ENCODE measurements at places on chromosomes 4 and X.

- H3K27me3 ChIP-seq: no peaks in the 10 kb centered on the region
- H3K27ac ChIP-seq: no peak overlapping the region
- H3K36me3 ChIP-seq: no peaks in the 10 kb centered on the region
These were observed 88.2 kb downstream of the SOWAHB start for GRCh38 chr4:76809594-76810305.

DNA sequence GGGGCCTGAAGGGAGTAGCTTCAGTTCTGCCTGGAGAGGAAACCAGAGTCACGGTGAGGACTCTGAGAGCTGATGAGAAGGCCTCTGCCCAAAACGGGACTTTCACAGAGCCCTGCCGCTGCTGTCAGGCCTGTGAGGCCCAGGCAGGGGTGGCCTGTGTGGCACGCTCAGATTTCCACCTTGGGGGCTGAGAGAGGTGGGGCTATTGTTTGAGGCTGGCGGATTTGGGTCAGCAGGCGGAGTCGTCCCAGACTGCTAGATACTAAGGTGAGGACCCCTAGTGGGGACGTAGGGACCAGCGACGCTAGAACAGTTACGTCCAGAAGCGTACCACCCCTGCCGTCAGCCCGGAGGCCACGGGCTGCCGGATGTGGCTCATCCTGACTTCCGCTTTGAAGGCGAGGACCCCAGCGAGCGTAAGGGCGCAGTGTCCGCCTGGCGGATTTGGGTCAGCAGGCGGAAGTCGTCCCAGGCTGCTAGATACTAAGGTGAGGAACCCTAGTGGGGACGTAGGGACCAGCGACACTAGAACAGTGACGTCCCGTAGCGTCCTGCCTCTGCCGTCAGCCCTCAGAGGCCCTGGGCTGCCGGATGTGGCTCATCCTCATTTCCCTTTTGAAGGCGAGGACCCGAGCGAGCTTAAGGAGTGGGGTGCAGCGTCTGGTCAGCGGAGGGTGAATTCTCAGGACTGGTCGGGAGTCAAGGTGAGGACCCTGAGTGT, at the start of gene MAGEB1:
TSS of gene MAGEB1 (plus strand) at position 378 of the 721 bp plus-strand sequence. CDS start 3,348 bp downstream, outside the sequence.
- no peaks in the 10 kb centered on the region for H3K4me1 ChIP-seq
- no peak within 1 kb of the TSS for H3K27ac ChIP-seq
- H3K4me3 ChIP-seq: no peak within 1 kb of the TSS
- H3K36me3 ChIP-seq: no peaks in the 10 kb centered on the region
- H3K27me3 ChIP-seq: no peaks in the 10 kb centered on the region

DNA sequence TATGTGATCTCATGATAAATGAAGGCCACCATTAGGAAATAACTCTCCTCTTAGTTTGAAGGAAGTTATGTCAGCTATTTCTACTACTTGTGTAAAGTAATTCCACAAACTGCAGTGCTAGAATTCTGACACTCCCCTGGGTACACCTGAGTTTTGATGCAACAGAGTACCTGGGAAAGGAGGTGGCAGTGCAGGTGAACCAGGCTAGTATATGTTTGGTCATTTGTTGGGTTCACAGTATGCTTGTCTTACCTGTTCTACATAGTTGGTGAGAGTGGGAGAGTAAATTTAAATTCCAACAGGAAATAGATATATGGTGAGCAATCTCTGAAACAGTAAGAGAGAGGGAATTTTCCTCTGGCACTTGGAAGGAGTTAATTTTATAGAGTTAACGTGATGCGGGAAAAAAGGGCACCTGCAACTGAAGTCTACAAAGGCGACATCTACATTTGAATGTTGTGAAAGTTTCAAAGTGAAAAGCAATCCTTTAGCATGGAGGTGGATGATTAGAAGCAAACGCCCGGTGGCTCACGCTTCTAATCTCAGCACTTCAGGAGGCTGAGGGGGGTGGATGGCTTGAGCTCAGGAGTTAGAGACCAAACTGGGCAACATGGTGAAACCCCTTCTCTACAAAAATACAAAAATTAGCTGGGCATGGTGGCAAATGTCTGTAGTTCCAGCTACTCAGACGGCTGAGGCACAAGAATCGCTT, 8.3 kb upstream of the SLC10A6 start:
- no peaks in the 10 kb centered on the region for H3K36me3 ChIP-seq
- H3K4me1 ChIP-seq: no peaks in the 10 kb centered on the region
- H3K27ac ChIP-seq: no peak overlapping the region
- no peak overlapping the region for H3K4me3 ChIP-seq

DNA sequence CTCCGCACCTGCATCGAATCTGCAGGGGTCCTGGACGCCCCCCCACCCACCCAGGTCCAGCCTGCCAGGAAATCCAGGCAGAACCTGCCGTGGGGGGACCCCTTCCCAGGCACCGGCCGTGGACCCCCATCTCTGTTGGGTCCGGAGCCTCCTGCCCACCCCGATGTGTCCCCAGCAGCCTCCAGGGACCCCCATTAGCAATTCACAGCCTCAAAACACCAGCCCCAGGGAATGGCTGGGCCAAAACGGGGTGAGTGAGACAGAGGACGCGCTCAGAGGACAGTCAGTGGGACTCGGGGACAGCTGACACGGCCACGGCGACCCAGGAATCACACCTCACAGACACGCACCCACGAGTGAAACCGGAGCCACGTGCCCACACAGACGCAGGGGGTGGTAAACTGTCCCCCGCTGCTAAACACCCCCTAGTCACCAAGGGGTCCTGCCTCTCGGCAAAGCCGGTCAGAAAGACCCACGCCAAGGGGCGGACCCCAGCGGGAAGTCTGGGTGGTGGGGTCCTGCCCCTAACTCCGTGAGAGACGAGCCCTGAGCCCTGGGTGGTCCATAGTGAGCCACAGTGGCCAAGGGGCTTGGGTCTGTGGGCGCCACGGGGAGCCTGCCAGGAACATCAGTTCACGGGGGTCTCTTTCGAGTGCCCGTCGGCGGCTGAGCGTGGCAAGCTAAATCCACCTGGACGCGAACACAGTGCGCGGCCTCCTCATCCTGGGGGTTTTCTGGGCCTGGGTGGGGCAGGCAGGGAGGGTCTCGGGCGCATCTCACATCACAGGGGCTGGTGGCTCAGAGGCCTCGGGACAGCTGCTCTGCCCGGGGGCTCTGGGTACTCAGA, 126.5 kb upstream of the NKX1-1 start:
- no peak overlapping the region for H3K4me3 ChIP-seq
- no peaks in the 10 kb centered on the region for H3K4me1 ChIP-seq
- DNase-seq: no peak
- H3K36me3 ChIP-seq: no peaks in the 10 kb centered on the region

GRCh38 chrX:34528081-34528480, 129.0 kb downstream of the TMEM47 start:
- no peaks in the 10 kb centered on the region for H3K4me1 ChIP-seq
- H3K36me3 ChIP-seq: no peaks in the 10 kb centered on the region
- H3K27me3 ChIP-seq: no peaks in the 10 kb centered on the region
- DNase-seq: no peak

- no peak overlapping the region for H3K4me3 ChIP-seq
- no peaks in the 10 kb centered on the region for H3K4me1 ChIP-seq
- no peak overlapping the region for H3K27ac ChIP-seq
- no peaks in the 10 kb centered on the region for H3K27me3 ChIP-seq
- no peaks in the 10 kb centered on the region for H3K36me3 ChIP-seq
These were observed 50.6 kb upstream of the STX18 start for GRCh38 chr4:4592414-4592813.

- no peak overlapping the region for H3K4me3 ChIP-seq
- no peak for DNase-seq
- H3K4me1 ChIP-seq: no peaks in the 10 kb centered on the region
- H3K27me3 ChIP-seq: no peaks in the 10 kb centered on the region
- no peaks in the 10 kb centered on the region for H3K36me3 ChIP-seq
These were observed 54.2 kb downstream of the SCD5 start for GRCh38 chr4:82744284-82744968.

- no peak for DNase-seq
- no peaks in the 10 kb centered on the region for H3K27me3 ChIP-seq
- H3K27ac ChIP-seq: no peak overlapping the region
- no peaks in the 10 kb centered on the region for H3K4me1 ChIP-seq
These were observed 71.7 kb downstream of the ABLIM2 start for GRCh38 chr4:8086783-8087445.

- no peak overlapping the region for H3K4me3 ChIP-seq
- no peaks in the 10 kb centered on the region for H3K4me1 ChIP-seq
- no peaks in the 10 kb centered on the region for H3K27me3 ChIP-seq
- peak; percentile 25 for DNase-seq
- no peaks in the 10 kb centered on the region for H3K36me3 ChIP-seq
These were observed 134.2 kb downstream of the EIF4E start for GRCh38 chr4:98794565-98795205.

- H3K27ac ChIP-seq: peak overlapping the region; percentile 42
- H3K36me3 ChIP-seq: no peaks in the 10 kb centered on the region
- H3K27me3 ChIP-seq: no peaks in the 10 kb centered on the region
- DNase-seq: peak; percentile 42
These were observed 90.4 kb upstream of the RASGEF1B start for GRCh38 chr4:81562093-81562492.

GRCh38 chr4:8395504-8396296, 44.8 kb downstream of the ACOX3 start:
- no peak for DNase-seq
- H3K27ac ChIP-seq: no peak overlapping the region
- no peak overlapping the region for H3K4me3 ChIP-seq
- no peaks in the 10 kb centered on the region for H3K36me3 ChIP-seq
- no peaks in the 10 kb centered on the region for H3K4me1 ChIP-seq
- H3K27me3 ChIP-seq: no peaks in the 10 kb centered on the region

DNA sequence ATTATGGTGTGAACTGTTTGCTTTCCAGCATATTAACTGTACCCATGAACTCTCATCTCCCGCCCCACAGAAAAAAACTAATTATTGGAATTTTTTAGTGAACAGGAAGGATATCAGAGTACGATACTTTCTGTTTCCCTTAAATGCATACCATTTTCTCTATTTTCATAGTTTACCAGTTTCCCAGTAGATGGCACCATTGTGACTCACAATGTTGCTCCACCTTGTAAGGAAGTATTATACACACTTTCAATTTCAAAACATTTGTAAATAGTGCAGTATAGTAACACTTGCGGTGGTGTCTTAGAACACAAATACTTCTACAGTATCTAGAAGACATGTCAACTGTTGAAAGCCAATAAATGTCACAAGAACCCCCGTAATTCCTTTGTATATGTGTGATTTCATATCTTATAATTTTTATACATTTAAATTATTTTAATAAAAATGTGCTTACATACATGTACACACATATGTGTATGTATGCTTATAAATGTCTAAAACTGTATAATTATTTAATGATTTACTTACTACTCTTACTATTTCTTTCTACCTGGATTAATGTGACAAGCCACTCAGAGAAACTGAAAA, 167.3 kb downstream of the SLIT2 start:
- no peaks in the 10 kb centered on the region for H3K4me1 ChIP-seq
- H3K4me3 ChIP-seq: no peak overlapping the region
- H3K27me3 ChIP-seq: no peaks in the 10 kb centered on the region
- H3K36me3 ChIP-seq: no peaks in the 10 kb centered on the region
- peak; percentile 34 for DNase-seq

DNA sequence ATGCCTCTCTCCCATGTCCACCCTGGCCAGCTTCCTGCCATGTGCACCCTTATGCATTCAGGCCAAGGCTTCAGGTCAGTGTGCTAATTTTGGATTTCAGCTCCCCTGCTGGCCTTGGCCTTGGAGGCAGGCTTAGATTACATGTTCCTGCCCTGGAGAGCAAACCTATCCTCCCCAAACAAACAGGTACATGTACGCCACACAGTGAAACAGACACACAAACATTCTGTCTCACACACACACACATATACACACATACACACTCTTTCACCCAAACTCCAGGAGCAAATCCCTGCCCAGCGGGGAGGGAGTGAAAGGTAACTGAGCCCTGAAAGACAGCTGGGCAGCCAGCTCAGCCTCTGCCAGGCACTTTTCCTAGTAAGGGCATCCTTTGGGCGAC, 62.7 kb upstream of the ARHGAP36 start:
- no peak overlapping the region for H3K27ac ChIP-seq
- no peaks in the 10 kb centered on the region for H3K27me3 ChIP-seq
- no peaks in the 10 kb centered on the region for H3K4me1 ChIP-seq

DNA sequence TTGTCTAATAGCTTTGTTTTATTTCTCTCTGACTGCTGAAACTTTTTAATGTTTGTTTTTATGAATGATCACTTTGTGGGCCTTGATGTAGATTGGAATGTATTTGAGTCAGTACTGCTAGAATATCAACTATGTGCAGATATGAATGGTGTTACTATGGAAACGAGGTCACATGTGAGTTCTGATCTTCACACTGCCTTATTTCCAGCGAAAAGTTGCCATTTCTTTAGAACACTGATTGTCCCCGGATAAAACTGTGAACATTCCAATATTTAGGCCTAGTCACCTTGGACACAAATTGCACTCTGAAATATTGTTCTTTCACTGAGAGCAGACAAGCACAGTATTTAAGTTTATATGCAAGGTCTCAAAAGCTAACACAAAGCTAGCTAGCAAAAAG, 27.2 kb upstream of the MAGED1 start:
- no peak for DNase-seq
- no peak overlapping the region for H3K4me3 ChIP-seq
- no peaks in the 10 kb centered on the region for H3K27me3 ChIP-seq
- no peak overlapping the region for H3K27ac ChIP-seq

- no peak for DNase-seq
- no peaks in the 10 kb centered on the region for H3K4me1 ChIP-seq
- no peak overlapping the region for H3K27ac ChIP-seq
- no peaks in the 10 kb centered on the region for H3K36me3 ChIP-seq
- no peak overlapping the region for H3K4me3 ChIP-seq
These were observed 4.7 kb upstream of the NKX6-1 start for GRCh38 chr4:84503495-84504437.

- DNase-seq: no peak
- H3K36me3 ChIP-seq: no peaks in the 10 kb centered on the region
- H3K4me3 ChIP-seq: no peak overlapping the region
- H3K4me1 ChIP-seq: no peaks in the 10 kb centered on the region
These were observed 1919.8 kb upstream of the AGA start for GRCh38 chr4:179361978-179362486.

DNA sequence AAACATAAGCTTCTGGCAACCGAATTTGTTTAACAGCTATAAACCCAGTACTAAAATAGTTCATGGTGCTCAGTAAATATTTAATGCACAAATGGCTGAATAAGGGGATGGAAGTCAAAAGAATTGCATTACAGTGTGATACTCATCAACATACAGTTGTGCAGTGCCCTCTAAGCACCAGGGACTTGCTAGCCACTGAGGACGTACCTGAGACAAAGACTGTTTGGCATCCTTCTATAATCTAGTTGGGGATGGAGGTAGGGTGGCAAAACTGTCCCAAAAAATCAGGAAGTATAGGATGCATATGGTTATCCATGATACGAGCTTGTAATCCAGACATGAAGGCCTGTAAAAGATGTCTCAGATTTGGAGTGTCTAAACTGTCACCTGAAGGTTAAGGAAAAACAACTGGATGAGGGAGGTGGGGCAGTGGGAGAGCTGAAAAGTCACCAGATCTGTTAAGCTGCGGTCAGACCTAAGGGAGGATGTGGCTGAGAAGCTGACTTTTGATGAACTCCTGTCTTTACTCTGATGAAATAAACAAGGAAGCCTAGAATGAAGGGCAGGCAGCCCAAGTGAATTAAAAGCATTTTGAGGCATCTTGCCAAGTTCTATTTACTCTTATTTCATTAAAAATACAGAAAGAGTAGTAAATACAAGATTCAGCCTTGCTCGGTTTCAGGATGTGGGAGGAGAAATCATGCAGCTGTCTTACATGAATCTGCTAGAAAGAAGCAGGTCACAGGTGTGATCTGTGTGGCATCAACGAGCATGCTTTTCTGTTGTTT, 12.0 kb upstream of the CD38 start:
- DNase-seq: peak; percentile 79
- H3K27me3 ChIP-seq: no peaks in the 10 kb centered on the region
- H3K4me3 ChIP-seq: no peak overlapping the region
- H3K4me1 ChIP-seq: peaks cover 27% of the 10 kb centered on the region

All from naive thymus-derived CD4-positive, alpha-beta T cell (primary cell).